ENCODE measurements at places on chromosomes 2 and 18.

- no peak for DNase-seq
Measured at GRCh38 chr18:25737710-25738311, 352.6 kb downstream of the SS18 start.

GRCh38 chr2:70472221-70472890, 81.3 kb downstream of the TGFA start:
- DNase-seq: no peak

DNA sequence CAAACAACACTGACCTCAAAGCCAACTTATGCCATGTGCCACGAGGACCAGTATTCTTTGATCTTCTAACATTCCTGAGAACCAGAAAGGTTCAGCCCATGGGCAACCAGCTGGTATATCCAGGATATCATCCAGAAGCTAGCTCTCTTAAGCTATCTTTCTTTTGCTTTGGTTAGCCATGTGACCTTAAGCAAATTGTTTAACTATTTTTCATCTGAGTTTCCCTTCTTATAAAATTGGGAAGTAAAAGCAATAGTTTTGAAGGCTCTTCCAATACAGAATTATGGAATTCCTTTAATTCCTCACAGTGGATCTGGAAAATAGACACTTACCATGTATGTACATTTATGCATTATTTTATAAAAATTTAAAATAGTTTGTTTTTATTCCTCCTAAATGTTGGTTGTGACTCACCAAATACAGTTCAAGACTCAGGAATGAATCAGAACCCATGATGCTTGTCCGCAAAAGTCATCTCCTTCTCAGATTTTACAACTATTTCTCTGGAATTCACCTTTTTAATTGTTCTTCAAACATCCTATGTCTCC, 435.7 kb downstream of the ZEB2 start:
- no peak for DNase-seq

DNA sequence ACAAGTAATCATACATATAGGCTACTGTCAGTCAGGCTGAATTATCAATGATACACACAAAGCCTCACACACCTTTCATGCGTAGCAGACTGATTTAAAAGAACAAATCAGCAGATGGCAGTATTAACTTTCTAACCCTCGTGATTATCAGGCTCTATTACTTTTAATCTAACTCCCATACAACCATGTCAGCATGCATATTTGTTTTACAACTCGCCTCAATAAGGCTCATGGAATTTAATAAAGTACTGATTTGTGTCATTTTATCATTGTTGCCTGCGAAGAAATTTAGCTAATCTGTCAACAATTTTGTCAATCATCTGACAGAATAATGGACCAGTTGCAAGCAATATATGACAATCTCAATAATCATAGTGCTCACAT, 82.8 kb downstream of the SLC25A12 start:
- DNase-seq: no peak

DNA sequence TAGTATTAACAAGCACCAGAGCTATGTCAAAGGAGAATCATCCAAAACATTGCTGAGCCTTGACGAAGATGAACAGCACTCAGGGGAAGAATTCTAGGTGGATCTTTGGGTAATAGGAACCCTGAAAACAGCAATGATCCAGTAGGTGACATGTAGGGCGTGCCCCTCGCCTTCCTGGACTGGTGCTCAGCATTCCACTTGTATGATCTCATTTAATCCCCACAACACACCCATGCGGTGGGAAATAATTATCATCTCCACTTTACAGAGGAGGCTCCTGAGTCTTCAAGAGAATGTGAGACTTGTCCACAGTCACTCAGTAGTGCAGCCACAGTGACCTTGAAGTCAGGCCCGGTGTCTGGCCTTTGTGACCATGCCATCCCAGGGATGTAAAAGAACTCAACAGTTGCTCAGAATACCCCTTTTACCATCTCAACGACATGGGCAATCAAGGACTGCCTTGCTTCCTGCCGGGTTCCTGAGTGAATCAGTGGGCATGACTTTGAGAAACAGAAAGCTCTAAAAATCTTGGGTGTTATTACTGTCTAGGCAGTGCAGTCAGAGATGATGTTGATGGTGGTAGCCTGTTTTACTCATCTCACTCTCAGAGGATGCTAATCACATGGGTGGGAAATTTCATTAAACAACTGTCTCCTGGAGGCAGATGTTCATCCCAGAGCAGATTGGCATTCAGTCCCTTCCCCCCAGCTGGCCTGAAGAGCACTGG, 161.6 kb downstream of the BCL11A start:
- no peak for DNase-seq

GRCh38 chr2:24993406-24994145, 21.8 kb upstream of the DNAJC27 start:
- no peak for DNase-seq

DNA sequence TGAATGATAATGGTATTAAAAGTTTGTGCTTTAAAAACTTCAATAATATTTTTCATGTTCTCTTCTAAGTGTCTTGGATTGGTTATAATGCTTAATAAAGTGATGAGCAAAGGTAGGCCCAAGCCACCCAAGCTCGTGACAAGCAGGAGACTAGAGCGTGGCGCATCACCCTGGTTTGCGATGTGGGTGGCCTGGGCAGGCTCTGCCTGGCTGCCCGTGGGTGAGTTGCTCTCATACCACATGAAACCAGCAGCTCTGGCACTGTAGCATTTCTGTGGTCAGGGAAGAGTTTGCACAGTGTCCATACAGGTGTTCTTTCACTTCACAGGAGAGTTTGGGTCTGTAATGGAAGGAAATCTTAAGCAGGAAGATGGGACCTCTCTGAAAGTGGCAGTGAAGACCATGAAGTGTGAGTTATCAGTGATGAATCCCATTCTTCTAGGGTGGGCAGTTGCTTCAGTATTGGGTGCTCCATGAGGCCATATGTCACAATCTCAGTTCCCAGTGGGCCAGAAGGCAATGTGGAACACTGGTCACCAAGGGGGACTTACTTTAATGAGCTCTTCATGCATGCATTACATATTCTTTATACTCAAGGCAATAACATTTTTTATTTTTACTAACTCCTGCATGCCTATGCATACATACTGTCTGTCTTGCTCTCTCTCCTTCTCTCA, 51.4 kb upstream of the TMEM87B start:
- DNase-seq: no peak

- DNase-seq: no peak
Measured at GRCh38 chr18:42860011-42860410, 255.5 kb downstream of the RIT2 start.

GRCh38 chr2:238287737-238288649, at the start of gene PER2:
Gene PER2, minus strand, starts transcription at chr2:238288610. Its CDS starts 10,674 bp downstream, at chr2:238277936.
- DNase-seq: peak; percentile 19

GRCh38 chr2:223832241-223832903, 5.0 kb downstream of the AP1S3 start:
- DNase-seq: no peak

- no peak for DNase-seq
Measured at GRCh38 chr2:232333361-232334135, 45.0 kb upstream of the ALPP start.
